Adipocyte (in vitro differentiated cells): ENCODE measurements at places on chromosomes 6 and 20.

DNA sequence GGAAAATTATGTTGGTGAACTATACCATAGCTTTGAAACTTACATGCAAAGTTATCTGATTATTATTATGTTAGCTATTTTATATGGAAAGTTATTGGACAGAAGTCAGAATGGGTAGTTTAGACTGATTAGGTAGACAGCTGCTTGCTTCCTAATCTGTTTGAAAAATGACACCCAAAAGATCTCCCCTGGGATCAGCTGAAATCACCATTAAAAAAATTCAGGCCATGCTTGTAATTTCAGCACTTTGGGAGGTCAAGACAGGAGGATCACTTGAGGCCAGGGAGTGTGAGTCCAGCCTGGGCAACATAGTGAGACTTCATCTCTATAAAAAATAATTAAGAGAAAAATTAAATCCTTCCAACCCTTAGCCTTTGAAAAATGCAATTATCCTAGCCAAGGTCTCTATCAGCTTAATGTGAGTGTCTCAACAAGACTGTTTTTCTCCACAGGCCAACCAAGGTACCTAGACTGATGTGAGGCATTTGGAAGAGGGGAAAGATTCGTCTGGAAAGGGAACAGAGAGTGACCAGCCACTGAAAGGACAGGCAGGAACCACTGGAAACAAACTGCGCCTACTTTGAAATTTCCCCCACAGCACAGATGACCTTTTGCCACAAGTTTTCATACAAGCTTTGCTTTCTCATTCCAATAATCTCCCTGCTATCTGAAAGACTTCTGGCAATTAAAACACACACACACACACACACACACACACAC, 232.3 kb downstream of the GMPR start:
- DNase-seq = no peak

GRCh38 chr6:108587258-108588059, 26.7 kb downstream of the FOXO3 start:
- DNase-seq = peak; percentile 84

- no peak for DNase-seq
Observed at GRCh38 chr6:170256641-170257040, 34.2 kb downstream of the DLL1 start.

GRCh38 chr20:17709361-17710293, 9.9 kb downstream of the BANF2 start:
- DNase-seq = no peak

GRCh38 chr6:52162940-52163908, 23.0 kb upstream of the IL17A start:
- DNase-seq = peak; percentile 70

DNA sequence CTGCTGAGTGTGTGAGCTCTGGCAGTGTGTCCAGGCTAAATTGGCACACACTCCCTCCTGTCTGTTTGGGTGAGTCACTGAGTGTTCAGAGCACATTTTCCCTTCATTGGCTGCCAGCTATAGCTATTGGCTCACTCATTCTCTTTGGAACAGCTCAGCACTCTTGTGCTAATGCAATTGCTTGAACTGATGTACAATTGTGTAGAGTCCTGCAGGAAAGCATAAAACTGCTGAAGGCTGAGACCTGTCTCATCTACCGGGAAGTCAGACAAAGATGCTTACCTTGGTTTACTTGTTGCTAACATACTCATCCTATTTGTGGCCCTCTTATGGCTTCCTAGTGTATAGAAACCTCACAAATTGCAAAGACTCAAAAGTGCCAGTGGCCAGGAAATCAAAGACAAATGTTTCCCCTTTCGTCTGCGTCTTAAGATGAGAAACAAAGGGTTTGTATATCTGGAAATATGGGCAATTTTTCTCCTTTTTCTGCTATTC, 351.0 kb downstream of the BCKDHB start:
- DNase-seq = peak; percentile 95

GRCh38 chr6:169536446-169537170, 165.2 kb downstream of the WDR27 start:
- peak; percentile 57 for DNase-seq

- DNase-seq = no peak
Observed at GRCh38 chr20:2742431-2742830, 49.9 kb downstream of the EBF4 start.

DNA sequence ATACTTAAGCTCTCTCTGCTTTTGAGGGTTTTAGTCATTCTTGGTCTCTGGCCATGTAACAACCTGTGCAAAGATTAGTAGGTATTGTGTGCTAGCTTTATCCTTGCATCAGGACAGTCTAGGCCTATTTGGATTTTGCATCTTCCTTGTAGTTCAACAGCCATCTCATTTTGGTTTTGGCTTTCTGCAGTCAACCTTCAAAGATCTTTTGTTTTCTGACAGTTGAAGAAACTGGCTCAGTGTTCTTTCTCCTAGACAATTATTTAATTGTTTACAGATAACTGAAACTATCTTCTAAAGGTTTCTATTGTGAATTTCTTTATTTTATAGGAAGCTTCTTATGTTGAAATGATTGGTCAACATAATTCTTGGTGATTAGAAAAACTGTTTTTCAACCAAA, 307.5 kb downstream of the CDKAL1 start:
- no peak for DNase-seq

DNA sequence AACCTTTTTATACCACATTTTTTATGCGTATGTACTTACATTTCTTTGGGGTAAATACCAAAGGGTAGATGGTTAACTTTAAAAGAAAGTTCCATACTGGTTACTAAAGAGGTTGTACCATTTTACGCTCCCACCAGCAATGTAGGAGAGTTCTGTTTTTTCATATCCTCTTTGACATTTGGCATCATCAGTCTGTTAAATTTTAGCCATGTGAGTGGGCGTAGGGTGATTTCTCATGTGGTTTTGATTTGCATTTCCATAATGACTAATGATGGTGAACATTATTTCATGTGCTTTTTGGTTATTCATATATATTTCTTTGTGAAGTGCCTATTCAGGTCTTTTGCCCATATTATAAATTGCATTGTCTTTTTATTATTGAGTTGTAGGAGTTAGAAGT, 194.2 kb downstream of the PRL start:
- no peak for DNase-seq

- DNase-seq = no peak
Observed at GRCh38 chr20:51306081-51306480, 236.4 kb downstream of the NFATC2 start.

- no peak for DNase-seq
Observed at GRCh38 chr6:40556023-40556422, 31.1 kb downstream of the LRFN2 start.

- no peak for DNase-seq
Observed at GRCh38 chr6:7633361-7633760, 43.4 kb downstream of the SNRNP48 start.

- DNase-seq = peak; percentile 34
Observed at GRCh38 chr6:149964308-149965193, 808 bp downstream of the ULBP1 start.
